ENCODE measurements at places on chromosomes 13 and 19.

DNA sequence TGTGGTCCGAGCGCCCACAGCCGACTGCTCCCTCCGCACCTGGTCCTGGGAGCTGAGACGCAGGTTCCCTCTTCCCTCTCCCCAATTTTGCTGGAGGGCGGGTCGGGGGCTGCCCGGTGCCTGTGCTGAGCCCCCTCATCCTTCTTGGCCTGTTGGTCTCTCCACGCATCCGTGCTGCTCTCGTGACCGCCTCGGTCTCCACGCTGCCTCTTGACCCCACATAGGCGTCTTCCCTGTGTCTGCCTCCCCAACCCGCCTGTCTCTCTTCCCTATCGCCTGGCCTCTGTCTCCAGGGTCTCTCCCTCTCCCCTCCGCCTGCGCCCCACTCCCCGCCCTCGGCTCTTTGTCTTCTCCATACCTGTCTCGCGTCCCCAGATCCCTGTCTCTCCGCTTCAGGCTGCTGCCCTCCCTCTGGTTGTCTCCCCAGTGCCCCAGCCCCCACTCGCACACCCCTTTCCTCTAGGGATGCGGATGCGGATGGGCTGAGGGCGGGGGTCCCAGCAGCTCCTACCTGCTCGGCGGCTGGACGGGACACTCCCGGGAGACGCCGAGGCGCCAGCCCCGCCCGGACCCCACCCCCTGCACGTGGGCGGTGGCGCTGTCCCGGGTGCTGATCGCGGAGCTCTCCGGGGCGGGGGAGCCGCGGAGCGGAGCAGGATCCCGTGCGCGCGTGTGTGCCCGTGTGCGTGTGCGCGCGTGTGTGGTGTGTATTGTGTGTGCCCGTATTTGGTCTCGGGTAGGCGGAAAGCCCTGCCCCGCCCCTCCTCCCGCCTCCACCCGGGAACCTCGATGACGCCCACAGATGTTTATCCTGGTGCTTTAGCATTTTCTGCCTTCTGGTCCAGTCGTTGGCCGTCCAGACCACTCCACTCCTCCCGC, at the start of gene SYT5:
TSS of gene SYT5 (minus strand) at position 684 of the 879 bp plus-strand sequence. CDS start 1,248 bp downstream, outside the sequence.
- peak; percentile 97 for DNase-seq

DNA sequence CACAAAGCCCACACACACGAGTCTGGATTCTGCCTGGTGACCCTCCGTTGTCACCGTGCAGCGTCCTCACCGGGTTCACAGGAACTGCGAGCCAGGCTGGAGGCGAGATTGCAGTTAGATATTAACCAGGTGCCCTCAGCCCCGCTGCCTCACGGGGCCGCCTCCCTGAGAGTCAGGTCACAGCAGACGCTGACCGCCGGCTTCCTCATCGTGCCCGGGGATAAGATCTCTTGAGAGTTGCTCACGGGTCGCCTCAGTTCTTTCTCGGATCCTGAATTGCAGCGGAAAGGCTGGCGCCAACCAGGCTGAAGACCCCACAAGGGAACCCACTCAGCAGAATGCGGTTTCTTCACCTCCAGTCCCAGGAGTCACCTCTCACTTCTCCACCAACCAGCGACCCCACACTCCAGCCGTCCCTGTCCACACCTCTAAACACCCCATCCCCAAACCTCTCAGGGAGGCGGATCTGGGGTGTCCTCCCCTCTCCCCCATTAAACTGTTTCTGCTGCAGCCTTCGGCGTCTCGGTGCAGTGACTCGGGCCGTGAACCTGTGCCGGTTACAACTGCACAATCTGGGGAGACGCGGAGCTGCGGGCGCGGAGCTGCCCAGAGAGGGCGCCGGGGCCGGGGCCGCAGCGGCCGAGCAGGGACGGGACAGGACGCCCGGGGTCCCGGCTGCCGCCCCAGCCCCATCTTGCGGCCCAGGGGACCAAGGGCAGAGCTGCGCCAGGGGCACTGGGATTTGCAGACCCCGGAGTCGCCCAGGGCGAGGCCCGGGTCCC, 591 bp downstream of the ZNF823 start:
- peak; percentile 27 for DNase-seq

GRCh38 chr13:20241593-20241992, 9.5 kb upstream of the GJB6 start:
- DNase-seq: no peak

- no peak for DNase-seq
Observed at GRCh38 chr19:19425170-19425875, 19.8 kb downstream of the GATAD2A start.

DNA sequence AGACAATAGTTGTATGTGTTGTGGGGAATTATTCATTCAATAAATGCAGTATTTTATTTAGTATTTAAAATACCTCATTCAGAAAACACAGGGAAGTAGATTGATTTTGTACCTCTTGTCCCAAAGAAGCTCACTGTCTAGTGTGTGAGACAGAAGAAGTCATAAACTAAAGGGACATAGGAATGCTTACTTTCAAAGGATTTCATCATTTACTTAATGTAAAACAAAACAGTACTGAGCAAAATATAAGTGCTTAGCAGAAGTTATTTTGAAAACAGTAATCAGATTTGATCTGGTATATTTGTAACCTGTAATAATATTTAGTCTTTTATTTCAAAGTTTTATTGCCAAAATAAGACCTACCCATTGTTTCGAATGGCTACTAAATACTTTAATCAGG, 117.9 kb downstream of the TDRD3 start:
- no peak for DNase-seq

GRCh38 chr13:49302817-49303216, 55.1 kb downstream of the CDADC1 start:
- DNase-seq: no peak

- DNase-seq: peak; percentile 96
Observed at GRCh38 chr19:33795370-33796163, 1.1 kb upstream of the KCTD15 start.

- DNase-seq: no peak
Observed at GRCh38 chr13:26656919-26657318, 99.4 kb downstream of the WASF3 start.

DNA sequence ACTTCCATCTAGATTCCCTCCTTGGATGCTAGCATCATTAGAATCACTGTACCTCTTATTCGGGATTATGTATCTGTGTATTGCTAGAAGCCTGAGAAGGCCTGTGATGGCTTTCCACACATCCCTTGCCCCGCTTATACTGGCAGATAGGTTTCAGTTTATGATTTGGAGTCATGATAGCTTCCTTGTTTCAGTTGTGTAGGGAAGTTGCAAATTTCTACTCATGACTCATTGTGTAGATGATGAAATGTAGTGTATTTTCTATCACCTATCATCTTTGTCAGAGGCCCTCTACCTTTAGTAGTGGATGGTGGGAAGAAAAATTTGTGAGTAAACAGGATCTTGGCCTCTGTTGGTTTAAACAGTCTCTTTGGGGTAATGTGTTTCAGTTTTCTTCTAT, 165.2 kb downstream of the GGACT start:
- no peak for DNase-seq

DNA sequence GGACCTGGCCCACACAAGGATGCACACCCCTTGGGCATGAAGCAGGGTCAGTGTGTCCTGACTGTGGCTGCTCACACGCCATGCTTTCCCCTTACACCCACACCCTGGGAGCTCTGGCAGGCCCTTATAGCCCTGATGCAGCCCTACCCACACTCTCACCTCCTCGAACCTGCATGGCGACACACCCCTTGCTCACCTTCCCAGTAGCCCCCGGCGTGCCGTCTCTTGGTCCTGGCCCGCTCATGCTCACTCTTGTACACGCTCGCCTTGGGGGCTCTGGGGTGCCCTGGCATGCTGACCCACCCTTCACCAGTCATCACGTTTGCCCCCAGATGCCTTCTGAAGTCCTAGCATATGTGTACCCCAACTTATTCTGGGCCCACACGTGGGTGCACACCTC, 56.1 kb downstream of the MAP4K1 start:
- no peak for DNase-seq

- peak; percentile 100 for DNase-seq
Observed at GRCh38 chr19:14405758-14406644, 13.1 kb downstream of the DDX39A start.

GRCh38 chr19:6916952-6917351, 29.6 kb downstream of the ADGRE1 start:
- no peak for DNase-seq

- DNase-seq: no peak
Observed at GRCh38 chr19:41965106-41965505, 6.0 kb upstream of the RABAC1 start.

GRCh38 chr13:30355384-30355699, 48.0 kb upstream of the KATNAL1 start:
- peak; percentile 60 for DNase-seq

GRCh38 chr13:43153436-43154090, 130.2 kb downstream of the DNAJC15 start:
- DNase-seq: no peak

DNA sequence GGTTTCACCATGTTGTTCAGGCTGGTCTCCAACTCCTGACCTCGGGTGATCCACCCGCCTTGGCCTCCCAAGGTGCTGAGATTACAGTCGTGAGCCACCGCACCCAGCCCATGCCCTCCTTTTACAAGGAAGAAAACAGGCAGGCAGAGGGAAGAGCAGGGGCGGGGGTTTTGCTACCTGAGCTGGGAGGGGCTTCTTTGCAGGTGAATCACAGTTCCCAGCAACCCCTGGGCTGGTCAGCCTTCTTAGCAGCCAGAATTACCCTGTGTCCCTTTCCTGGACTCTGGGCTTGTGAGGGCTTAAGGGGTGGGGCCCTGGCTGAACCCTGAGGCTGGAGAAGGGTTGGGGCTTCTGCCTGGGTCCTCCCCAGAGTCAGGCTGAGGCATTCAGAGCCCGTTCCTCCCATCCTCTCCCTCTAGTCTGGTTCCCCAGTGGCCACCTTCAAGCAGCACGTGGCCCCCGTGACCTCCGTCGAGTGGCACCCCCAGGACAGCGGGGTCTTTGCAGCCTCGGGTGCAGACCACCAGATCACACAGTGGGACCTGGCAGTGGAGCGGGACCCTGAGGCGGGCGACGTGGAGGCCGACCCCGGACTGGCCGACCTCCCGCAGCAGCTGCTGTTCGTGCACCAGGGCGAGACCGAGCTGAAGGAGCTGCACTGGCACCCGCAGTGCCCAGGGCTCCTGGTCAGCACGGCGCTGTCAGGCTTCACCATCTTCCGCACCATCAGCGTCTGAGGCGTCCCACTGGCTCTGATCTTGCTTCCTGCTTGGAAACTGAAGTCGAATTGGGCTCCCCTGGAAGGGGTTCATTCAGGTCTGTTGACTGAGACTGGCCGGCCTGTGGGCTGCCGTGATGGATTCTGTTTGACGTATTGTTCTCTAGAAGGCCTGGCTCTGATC, 2.8 kb upstream of the KCNJ14 start:
- DNase-seq: no peak

DNA sequence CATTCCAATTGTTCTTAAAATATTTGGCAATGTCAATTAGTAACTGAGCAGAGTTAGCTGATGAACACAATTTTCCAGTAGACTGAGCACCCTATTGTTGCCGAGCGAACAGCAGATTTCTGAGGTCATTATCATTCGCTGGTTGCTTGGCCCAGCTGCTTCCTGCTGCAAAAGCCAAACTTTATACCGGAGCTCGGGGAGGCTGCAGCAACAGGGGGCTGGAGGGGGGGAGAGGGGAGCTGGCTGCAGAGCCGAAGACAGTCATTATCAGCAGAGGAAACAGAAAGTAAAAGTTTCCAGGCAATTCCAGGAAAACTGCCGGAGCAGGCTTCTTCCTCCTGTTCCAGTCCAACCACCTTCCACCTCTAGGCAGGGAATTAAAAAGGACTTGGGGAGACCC, 77.9 kb downstream of the ZNF536 start:
- peak; percentile 80 for DNase-seq

DNA sequence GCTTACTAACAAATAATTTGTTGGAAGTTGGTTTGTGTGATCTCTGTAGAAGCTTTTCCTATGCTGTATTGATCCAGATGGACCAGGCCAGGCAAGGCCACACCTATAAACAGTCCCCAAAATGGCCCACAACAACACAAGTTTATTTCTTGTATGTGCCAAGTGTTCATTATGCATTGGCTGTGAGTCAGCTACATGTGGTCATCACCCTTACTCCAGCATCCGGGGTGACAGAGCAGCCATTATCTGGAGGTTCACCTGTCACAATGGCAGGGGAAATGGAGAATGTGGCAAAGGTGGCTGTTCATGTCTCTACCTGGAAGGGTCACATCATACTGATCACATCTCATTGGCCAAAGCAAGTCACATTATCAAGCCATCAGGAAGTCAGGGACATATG, 164.3 kb downstream of the DCT start:
- DNase-seq: no peak

DNA sequence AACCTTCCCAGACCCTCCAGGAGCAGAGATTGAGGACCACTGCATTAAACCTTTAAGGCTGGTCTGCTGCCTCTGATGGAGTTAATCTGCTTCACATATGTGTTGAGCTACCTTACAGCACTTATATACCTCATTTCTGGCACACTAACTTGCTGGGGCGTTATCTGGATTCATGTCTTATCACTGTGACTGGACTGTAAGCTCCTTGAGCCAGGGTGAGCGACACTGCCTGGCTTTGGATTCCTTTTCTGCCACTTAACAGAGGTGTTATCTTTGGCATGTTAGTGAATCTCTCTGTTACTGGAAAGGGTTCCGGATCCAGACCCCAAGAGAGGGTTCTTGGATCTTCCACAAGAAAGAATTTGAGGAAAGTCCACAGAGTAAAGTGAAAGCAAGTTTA, 69.8 kb upstream of the RGCC start:
- DNase-seq: no peak

GRCh38 chr13:30545320-30545719, 72.4 kb upstream of the USPL1 start:
- DNase-seq: no peak

GRCh38 chr19:10334588-10335351, 1.4 kb upstream of the RAVER1 start:
- DNase-seq: peak; percentile 88

DNA sequence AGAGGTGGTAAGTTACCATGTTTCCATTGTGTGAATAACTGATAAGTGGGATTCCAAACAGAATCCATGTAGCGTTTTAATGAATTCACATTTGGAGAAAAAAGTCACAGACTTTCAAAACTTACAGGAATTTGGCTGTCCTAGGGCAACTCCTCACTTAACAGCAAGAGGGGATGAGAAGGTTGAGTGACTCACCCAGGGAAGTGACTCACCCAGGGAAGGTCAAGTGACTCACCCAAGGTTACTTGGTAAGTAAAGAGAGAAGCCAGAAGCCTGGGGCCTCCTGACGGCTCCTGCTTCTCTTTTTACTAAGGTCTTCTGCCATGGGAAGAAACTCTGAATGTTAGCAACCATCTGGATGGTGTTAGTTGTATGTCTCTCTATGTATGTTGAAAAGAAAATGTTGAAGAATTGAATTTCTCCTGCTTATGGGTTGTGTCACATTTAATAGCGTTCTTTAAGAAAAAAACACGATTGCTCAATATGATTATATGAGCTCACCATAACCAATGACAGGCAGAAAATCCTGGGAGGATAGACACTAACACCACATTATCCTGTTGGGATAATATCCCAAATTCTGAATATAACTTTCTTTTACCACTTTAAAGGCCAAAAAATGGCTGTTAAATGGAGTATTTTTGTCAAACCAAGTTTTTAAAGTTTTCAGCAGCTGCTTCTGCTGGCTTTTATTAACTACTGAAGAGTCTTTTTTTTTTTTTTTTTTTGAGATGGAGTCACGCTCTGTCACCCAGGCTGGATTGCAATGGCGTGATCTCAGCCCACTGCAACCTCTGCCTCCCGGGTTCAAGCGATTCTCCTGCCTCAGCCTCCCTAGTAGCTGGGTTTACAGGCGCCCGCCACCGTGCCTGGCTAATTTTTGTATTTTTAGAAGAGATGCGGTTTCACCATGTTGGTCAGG, 195.6 kb downstream of the GGACT start:
- peak; percentile 54 for DNase-seq

Measured in iPS-NIHi11 (cell line).